Stimulated activated naive CD4-positive, alpha-beta T cell treated with Interleukin-2 at 50 U/mL for 16 hours (primary cell): ENCODE measurements at places on chromosomes 13 and 19.
A peak's percentile ranks its signal among the peaks of the same experiment; 100 is the strongest.

DNA sequence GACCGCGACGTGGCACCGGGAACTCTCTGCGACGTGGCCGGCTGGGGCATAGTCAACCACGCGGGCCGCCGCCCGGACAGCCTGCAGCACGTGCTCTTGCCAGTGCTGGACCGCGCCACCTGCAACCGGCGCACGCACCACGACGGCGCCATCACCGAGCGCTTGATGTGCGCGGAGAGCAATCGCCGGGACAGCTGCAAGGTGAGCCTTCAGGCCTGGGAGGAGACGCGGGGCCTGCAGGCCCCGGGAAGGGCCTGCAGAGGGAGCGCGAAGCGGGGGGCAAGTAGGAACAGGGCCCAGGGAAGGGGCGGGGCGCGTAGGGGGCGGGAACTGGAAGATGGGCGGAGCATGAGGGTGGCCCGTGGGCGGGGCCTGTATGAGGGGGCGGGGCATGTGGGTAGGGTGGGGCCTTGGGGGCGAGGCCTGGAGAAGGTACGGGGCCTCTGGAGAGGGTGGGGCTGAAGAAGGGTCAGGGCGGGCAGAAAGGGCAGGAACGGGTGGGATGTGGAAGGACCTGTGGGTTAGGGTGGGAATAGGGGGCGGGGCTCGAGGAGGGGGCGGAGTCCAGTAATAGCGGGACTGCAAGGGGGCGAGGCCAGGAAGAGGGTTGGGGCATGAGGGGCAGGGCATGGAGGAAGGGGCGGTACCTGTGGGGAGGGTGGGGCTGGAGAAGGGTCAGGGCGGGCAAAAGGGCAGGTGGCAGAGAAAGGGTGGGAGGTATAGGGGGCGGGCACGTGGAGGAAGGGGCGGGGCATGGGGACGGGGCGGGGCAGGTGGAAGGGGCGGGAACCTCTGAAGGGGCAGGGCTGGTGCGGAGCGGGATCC lies 2.5 kb downstream of the CFD start:
- DNase-seq = peak; percentile 58

DNA sequence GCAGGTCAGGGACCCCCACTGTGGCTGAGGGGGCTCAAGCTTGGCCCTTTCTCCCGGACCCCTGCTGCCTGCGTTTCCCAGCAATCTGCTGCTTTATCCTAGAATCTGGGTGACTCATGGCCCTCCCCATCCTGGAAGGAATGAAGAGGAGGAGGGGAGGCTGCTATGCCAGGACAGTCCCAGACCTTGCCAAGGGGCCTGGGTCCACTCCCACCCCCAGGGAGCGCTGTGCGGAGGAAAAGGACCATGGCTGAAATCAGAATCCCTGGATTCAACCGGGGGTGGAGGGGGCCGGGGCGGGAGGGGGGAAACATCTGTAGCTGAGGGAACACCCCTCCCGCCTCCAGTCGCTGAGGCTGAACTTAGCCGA lies 20.5 kb downstream of the ZNF114 start:
- DNase-seq = no peak

DNA sequence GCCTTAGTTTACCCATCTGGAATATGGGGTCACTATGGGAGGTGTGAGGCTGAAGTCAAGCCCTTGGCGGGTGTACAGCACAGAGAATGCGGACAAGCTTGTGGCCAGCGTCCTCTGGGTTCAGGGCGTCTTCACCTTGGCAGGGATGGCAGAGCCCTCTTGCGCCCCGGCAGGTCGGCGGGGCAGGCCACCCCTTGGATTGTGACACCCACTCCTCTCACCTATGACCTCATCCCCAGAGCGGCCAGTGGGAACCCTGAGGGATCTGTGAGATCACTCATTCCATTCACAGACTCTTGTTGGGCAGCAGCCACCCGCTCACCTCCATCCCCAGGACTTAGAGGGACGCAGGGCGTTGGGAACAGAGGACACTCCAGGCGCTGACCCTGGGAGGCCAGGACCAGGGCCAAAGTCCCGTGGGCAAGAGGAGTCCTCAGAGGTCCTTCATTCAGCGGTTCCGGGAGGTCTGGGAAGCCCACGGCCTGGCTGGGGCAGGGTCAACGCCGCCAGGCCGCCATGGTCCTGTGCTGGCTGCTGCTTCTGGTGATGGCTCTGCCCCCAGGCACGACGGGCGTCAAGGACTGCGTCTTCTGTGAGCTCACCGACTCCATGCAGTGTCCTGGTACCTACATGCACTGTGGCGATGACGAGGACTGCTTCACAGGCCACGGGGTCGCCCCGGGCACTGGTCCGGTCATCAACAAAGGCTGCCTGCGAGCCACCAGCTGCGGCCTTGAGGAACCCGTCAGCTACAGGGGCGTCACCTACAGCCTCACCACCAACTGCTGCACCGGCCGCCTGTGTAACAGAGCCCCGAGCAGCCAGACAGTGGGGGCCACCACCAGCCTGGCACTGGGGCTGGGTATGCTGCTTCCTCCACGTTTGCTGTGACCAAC lies at the start of gene SPACA4:
Gene SPACA4, plus strand, starts transcription at position 280 of the 896 bp plus-strand sequence. Its CDS starts 237 bp downstream, at position 517.
- DNase-seq = no peak

- DNase-seq = no peak
Measured at GRCh38 chr19:54875506-54875905, 1.5 kb downstream of the FCAR start.

- DNase-seq = no peak
Measured at GRCh38 chr19:13985771-13986347, 20.3 kb downstream of the RFX1 start.

DNA sequence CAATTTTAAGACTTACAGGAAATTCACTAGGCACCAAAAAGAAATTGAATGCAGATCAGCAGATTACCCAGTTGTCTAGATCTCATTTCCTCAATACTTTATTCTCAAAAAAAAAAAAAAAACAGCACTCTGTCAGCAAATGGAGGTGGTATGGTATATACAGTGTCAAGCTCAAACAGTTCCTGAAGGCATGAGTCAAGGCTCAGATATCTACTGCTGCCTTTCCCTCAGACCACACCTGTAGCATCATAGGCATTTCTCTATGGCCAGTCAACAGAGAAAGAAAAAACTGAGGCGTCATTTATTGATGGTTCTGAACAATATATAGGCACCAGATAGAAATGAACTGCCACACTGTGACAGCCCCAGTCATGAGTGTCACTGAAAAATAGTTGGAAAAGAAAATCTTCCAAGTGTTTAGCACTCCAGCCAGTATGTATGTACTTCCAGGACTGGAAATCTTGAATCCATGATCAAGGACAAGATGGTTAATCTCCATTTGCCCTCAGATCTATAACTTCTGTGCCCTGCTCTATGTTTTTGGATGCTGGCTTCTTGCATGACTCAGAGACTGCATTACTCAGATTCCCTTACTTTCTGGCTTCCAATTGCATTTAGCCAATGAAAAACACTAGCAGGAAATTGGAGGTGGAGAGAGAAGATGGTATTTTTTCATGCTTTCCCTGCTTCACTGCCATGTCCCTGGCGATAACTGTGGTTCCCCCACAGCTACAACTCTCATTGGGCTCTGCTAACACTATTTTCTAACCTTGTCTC lies 8.4 kb upstream of the COG3 start:
- no peak for DNase-seq

DNA sequence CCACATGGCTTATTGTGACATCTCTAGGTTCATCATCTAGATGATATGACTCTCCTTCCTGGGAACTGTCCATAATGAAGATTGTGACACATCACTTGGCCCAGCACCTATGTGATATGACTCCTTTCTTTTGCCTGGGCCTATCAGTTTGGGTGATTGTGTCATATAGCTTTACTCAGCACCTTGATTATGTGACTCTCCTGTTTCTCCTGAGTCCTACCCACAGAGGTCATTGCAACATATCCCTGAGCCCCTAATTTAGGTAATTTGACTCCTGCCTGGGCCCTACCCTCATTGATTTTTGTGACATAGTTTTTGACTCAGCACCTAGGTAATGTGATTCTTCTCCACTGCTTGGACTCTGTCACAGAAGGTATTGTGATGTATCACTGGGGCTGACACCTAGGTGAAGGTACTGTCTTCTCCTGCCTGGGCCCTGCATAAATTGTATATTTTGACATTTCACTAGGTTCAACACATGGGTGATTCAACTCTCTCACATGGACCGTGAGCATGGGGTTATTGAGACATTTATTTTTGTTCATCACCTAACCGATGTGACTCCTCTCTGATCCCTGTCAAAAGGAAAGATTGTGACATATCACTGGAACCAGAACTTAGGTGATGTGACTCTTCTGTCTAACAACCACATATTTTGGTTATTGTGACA lies 26.2 kb upstream of the ZNF254 start:
- no peak for DNase-seq

GRCh38 chr13:91216928-91217700 lies 130.4 kb upstream of the MIR17HG start:
- no peak for DNase-seq

DNA sequence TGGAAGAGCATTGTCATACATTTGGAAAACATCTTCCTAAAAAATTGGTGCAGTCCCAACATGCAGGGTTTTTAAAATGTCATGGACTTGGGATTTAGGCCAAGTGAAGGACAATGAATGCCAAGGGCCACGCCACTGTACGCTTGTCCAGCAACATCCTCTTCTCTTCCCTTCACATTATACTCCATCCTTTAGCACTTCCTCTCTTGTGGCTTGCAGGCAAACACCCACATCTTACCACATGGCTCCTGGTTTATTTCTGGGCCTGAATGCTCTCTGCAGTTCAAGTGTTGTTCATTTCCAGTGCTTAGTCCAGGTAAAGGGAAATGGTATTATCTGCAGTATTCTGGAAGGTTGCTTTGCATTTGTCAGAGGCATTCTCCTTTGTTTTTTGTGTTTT lies 45.0 kb downstream of the CBY2 start:
- no peak for DNase-seq

DNA sequence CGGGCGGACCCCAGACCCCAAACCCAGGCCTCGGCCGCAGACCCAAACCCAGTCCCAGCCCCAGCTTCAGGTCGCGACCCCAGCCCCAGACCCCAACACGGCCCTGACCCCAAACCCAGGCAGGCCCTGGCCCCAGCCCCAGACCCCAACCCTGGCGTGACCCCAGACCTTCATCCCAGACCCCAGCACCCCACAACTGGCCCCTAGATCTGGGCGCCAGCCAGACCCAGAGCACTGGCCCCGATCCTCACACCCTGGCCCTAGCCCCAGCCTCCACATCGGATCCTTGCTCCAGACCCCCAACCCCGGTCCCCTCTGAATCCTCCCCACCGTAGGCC lies 7.5 kb downstream of the MBD3 start:
- DNase-seq = no peak

- DNase-seq = no peak
Measured at GRCh38 chr19:45311621-45312020, 11.1 kb downstream of the CKM start.

GRCh38 chr13:108566413-108567170 lies 62.8 kb upstream of the MYO16 start:
- DNase-seq = no peak

- DNase-seq = no peak
Measured at GRCh38 chr13:106702505-106702904, 134.6 kb upstream of the ARGLU1 start.

DNA sequence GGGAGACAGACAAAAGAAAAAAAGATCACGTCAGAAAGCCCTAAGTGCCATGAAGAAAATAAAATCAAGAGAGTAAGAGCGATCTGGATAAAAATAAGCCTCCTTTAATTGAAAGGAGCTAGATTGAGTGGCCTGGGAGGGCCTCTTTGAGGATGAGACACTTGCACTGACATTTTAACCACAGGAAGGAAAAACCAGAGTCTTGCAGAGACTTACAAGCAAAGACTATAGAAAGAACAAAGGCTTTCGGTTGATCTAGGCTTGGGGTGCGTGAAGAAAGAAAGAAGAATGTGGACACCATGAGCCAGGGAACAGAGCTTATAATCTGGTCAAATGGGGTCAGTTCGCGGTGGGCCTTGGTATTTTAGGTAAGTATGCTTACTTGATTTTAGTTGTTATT lies 342.7 kb downstream of the COG6 start:
- no peak for DNase-seq

DNA sequence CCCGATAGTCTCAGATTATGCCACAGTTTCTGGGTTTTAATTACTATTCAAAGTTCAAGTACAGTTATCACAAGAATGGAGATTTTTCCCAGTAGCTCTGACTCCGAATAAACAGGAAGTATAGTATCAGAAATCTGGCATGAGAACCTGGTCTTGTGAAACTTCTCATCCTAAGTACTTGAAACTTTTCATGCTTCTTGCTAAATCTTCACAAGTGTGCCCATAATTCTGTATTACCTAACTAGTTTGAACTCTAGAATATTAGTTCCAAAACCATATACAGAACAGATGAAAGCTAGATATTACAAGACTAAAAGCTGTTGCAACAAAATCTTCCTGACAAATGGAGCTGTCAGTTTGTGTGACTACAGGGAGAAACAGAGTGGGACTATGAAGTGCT lies 70.5 kb upstream of the CSNK1A1L start:
- no peak for DNase-seq

- no peak for DNase-seq
Measured at GRCh38 chr13:48534911-48535501, 2.1 kb upstream of the RCBTB2 start.

- no peak for DNase-seq
Measured at GRCh38 chr19:5052515-5052914, 83.6 kb downstream of the KDM4B start.

GRCh38 chr13:28049880-28050875 lies 50.2 kb downstream of the FLT3 start:
- no peak for DNase-seq

- no peak for DNase-seq
Measured at GRCh38 chr13:113186061-113186900, 22.2 kb downstream of the PCID2 start.

- DNase-seq = no peak
Measured at GRCh38 chr13:110014719-110015118, 228.3 kb upstream of the IRS2 start.

GRCh38 chr19:10478476-10478875 lies 24.7 kb downstream of the KEAP1 start:
- DNase-seq = no peak

- peak; percentile 14 for DNase-seq
Measured at GRCh38 chr13:87671031-87671752, at the start of gene SLITRK5. Gene SLITRK5 (plus strand): TSS chr13:87671371. CDS start chr13:87675389, 4,018 bp downstream.

GRCh38 chr13:30607908-30608307 lies 9.8 kb upstream of the USPL1 start:
- peak; percentile 50 for DNase-seq

DNA sequence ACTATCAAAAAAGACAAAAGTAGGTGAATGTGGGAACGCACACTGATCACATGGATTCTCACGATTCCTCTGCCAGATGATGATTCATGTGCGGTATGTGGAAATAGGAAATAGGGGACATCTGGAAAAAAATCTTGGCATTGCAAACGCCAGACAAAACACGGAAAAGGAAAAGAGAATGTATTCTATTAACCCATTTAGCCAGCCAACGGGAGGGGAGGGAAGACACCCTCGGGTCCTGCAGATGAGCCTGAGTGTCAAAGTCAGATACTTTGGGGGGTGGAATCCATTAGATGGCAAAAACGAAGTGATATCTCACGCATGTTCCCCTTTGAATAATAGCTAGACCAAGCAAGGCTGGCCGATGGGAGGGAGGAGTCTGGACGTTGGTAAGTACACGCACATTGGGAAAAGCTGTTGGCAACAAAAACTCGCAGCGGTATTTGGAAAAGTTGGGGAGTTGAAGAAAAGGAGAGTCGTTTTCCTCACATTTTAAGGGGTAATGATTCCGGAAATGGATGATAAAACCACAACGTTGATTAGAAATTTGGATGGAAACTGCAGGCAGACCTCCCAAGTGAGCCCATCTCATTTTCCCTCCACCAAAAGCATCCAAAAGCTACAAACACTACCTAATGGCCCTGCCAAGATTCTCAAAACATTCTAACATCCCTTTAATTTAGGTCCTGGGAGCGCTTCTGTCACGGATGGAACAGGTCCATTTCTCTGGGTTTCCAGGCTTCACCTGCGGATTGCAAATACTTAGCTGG lies 73.6 kb downstream of the COL4A1 start:
- no peak for DNase-seq

- DNase-seq = no peak
Measured at GRCh38 chr13:64675255-64675892, 2554.8 kb downstream of the PCDH9 start.
